Activated CD4-positive, alpha-beta T cell treated with anti-CD3 and anti-CD28 coated beads, Interleukin-2, amount 10 ng/mL, durations not matched to agents 7 days and 5 days (primary cell): ENCODE measurements at places on chromosomes 16 and 17. TPM values are rescaled to one million over a fixed set of nuclear protein-coding genes. Genes with fewer than 3 reads are reported as not detected.
A peak's percentile ranks its signal among the peaks of the same experiment; 100 is the strongest.

DNA sequence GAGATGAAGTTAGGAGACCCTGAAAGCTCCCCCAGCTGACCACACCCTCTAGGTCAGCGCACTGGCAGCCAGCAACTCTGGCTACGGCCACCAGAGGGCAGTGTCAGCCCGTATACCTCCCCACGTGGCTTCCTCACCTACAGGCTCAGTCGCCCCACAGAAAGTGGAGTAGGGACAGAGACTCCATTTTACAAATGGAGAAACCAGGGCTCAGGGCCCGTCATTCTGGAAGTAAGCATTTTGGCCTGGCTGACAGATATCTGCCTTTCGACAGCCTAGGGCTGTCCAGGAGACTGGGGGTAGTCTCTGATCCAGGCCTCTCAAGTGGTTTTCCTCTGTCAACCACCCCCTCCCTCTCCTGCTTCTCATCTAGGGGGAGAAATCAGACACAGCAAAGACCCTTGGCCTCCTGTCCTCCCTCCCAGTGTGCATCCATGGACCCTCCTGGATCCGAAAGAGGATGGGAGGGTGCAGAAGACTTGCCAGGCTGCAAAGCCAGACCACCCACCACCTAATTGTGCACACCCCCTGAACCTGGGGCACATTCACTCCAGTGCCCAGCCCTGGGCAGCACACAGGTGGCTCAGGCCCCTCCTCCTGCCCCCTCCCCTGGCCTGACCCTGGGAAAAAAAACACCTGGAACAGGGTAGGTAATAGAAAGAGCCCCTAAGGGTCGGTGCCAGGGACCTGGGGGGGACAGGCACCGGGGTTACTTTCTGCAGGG lies 3.8 kb upstream of the HAP1 start:
- peak; percentile 83 for DNase-seq

- no peak for DNase-seq
Observed at GRCh38 chr17:82031303-82031884, at the start of gene RAC3. Gene RAC3, plus strand, starts transcription at chr17:82031678. Its CDS starts 84 bp downstream, at chr17:82031762.

GRCh38 chr16:29025218-29025617 lies 40.4 kb downstream of the LAT start:
- DNase-seq: peak; percentile 32

DNA sequence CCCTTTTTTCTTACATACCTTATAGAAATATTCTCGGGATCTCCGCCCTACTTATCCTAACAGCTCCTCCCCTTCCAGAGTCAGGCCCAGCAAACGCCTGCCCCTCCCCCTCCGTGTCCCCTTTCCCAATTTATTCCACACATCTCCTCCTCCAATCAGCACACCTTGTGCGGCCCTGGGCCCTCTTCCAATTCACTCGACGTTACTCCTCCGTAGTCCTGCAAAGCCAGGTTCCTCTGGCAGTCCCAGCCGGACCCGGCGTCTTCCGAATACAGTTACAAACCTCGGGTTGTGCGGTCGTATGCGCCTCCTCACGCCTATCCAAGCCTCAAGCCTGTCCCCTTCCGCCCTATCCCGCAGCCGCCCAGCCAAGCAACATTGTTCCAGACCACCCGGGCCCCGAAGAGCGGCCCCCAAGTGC lies 677 bp downstream of the CBX1 start:
- no peak for DNase-seq

- no peak for DNase-seq
Observed at GRCh38 chr17:71111934-71112333, 942.6 kb downstream of the KCNJ2 start.

DNA sequence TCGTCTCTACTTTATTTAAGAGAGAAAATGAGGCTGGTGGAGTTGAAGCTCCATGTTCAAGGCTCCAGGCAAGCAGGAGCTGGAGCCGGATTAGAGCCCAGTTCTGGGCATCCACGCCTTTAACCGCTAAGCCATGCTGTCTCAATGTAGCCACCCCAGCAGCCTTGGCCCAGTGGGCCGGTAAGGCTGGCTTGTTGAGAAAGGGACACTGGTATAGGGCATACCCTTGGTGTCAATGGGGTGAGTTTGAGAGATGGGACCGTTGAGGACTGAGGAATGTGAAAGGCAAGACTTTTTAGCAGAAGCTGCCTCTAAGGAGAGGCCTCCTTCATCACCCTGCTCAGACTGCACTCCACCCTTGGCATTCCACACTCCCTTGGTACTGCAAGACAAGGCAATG lies 147.4 kb downstream of the CYLD start:
- DNase-seq: no peak

- no peak for DNase-seq
Observed at GRCh38 chr17:36824678-36825101, 112.6 kb upstream of the LHX1 start.

DNA sequence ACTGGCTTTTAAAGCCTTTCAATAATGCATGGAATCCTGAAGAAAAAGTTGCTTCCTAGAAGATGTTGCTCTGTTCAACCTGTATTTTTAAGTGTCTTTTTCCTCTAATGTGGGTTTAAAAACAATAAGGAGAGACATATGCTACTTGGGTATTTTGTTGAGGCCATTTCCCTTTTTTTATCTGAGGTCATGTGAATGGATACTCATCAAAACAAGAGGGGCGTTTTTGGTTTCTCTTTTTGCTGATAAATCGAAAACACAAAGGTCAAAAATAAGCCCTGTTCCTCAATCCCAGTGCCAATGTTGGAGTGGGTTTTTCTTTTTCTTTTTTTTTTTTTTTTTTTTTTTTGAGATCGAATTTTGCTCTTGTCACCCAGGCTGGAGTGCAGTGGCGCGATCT lies 468.0 kb upstream of the RBFOX1 start:
- no peak for DNase-seq

- no peak for DNase-seq
Observed at GRCh38 chr17:15274017-15274416, 8.9 kb upstream of the PMP22 start.

GRCh38 chr17:81922566-81923301 lies 4.8 kb upstream of the SIRT7 start:
- no peak for DNase-seq

- no peak for DNase-seq
Observed at GRCh38 chr17:10224582-10225195, 26.3 kb upstream of the GAS7 start.

DNA sequence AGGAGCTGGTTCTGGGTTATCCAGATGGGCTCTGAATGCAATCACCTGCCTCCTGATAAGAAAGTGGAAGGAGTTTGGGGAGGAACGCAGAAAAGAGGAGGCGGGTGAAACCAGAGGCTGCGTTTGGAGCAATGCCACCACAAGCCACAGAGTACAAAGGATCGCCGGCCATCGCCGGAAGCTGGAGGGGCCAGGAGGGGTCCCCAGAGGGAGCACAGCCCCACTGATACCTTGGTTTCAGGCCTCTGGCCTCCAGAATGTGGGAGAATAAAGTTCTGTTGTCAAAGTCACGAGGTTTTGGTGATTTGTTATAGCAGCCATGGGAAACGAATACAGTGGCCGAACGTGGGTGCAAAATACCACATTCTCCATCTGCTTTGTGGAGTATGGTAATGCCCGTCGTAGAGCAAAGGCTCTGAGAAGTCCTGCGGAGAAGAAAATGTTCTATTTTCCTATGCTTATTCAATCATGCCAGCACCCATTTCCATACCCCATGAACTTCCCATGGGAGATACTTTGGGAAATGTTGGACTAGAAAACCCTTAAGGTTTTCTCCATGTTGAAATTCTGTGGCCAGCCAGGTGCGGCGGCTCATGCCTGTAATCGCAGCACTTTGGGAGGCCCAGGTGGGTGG lies 51.4 kb downstream of the ZDHHC7 start:
- DNase-seq: no peak

GRCh38 chr16:67857547-67858233 lies 10.2 kb upstream of the CENPT start:
- DNase-seq: no peak

- peak; percentile 9 for DNase-seq
Observed at GRCh38 chr17:34665150-34665806, 85.9 kb downstream of the TMEM132E start.

GRCh38 chr17:28983286-28984230 lies 22.3 kb downstream of the SEZ6 start:
- no peak for DNase-seq

DNA sequence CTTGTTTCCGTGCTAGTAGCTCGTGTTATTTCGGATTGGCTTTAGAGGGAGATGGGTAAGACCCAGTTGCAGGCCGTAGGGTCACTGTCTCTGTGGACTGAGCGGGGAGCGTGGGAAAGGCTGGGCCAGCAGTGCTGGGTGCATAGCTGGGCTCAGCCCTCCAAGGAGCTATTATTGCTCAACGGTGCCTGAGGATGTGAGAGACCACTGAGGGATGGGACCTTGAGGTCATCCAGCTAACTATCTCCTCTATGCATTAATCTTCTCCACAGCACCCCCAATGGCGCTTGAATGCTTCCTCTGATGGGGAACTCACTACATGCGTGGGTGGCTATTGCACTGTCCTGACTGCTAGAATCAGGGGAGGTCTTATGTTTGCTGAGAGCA lies 126.1 kb upstream of the FOXF1 start:
- DNase-seq: no peak

DNA sequence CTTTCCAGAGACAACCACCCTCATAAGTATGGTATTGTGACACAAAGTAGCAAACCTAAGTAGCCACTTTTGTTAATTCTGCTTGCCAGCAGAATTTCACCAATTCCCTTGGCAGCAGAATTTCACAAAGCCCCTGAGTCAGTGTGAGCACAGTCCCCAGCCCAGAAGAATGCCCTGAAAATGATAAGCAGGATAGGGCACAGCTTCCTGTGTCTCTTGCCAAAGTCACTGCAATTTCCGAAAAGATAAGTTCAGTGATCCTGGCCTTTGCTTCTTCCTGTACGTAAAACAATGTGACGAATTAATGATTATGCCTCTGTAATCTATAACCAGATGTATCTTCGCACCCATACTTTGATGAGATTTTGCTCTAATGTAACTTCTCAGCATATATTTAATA lies 16.0 kb upstream of the WIPF2 start:
- DNase-seq: no peak

GRCh38 chr16:53031323-53031942 lies 21.3 kb downstream of the CHD9NB start:
- DNase-seq: no peak

GRCh38 chr17:77837917-77838316 lies 120.6 kb upstream of the TNRC6C start:
- DNase-seq: no peak

GRCh38 chr16:89113661-89114060 lies 20.0 kb downstream of the ACSF3 start:
- no peak for DNase-seq

GRCh38 chr17:47649972-47650524 lies 329 bp downstream of the KPNB1 start:
- peak; percentile 64 for DNase-seq

CDH3 gene
- 0.31 TPM for total RNA-seq

NKD1 gene
- total RNA-seq: 1.3 TPM

AP2B1 gene
- 180 TPM for total RNA-seq

ETV4 gene
- total RNA-seq: 0.12 TPM

TNFSF12 gene
- 79.6 TPM for total RNA-seq

B4GALNT2 gene
- not detected for total RNA-seq

BEAN1 gene
- total RNA-seq: not detected

PRSS33 gene
- not detected for total RNA-seq

OR4D1 gene
- 0.77 TPM for total RNA-seq

CFAP119 gene
- 3.0 TPM for total RNA-seq
